ENCODE measurements at places on chromosomes 1 and 21.

DNA sequence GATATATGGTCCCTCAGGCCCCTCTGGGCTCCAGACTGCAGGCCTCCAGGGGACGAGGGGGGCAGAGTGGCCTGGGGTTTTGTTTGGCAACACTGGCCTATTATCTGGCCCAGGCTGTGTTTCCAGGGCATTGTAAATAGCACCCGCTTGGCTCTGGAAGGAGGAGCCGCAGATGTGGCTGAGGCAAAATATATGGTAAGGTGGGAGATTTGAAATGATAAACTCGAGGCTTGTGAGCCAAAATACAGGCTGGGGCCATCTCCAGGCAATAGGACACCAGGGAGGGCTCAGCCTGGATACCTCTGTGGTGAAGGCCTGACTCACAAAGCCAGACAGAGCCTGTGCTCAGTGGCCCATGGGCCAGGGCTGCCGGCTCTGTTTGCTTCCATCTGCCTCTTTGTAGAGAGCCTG, 14.0 kb downstream of the NAV1 start:
- no peak for DNase-seq

DNA sequence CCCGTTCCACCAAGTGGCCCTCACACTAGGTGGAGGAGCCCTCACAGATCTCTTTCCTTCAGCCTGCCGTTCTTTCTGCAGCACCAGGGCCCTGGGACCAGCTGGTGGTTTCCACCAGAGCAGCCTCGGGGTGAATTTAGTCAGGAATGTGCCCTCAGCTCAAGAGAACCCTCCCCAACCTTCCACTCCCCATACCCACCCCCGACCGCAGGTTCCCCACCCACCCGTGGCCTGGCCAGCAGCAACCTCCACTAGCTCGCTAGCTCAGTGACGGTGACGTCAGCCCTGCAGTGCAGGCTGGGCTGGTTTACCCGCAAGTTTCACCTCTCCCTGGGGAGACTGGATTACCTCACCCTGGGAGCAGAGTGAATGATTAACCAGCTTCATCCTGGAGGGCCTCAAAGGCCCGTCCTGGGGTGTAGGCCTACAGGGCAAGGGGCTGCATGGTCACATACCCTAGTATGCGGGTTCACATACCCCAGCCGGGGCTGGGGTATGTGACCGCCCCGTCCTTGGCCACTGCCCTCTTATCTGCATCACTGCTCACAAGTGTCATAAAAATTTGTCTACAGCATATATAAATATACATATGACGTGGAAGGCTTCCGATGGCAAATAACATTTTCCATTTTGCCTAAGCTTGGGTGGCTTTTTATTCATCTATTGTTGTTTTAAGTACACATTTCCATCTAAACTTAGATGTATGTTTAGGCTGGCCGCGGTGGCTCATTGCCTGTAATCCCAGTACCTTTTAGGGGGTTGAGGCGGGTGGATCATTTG, 24.5 kb downstream of the ELF3 start:
- no peak for DNase-seq

DNA sequence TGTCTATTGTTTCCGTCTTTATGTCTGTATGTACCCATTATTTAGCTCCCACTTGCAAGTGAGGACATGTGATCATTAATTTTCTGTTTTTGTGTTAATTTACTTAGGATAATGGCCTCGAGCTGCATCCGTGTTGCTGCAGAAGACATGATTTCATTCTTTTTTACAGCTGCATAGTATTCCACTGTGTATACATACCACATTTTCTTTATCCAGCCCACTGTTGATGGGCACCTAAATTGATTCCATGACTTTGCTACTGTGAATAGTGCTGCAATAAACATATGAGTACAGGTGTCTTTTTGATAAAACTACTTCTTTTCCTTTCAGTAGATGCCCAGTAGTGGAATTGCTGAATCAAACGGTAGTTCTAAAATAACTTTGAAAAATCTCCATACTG, 12.7 kb upstream of the SLAMF1 start:
- no peak for DNase-seq

GRCh38 chr1:8070381-8070811, 44.3 kb upstream of the ERRFI1 start:
- no peak for DNase-seq

- DNase-seq = no peak
These were observed 96.0 kb upstream of the DUSP10 start for GRCh38 chr1:221837896-221838295.

DNA sequence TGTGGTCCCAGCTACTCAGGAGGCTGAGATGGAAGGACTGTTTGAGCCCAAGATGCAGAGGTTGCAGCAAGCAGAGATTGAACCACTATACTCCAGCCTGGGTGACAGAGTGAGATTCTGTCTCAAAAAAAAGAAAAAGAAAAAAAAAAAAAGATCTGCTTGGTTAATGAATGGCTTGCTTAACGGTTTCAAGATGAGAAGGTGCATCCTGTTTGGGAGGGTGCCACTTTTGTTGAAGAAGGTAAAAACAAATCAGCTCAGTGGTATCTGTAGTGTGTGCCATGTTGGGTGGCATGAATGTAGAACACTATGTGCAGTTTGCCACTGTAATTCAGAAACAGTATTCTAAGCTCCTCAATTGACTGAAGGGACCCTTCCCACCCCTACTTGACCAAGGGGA, 94.9 kb upstream of the ETV3 start:
- no peak for DNase-seq

DNA sequence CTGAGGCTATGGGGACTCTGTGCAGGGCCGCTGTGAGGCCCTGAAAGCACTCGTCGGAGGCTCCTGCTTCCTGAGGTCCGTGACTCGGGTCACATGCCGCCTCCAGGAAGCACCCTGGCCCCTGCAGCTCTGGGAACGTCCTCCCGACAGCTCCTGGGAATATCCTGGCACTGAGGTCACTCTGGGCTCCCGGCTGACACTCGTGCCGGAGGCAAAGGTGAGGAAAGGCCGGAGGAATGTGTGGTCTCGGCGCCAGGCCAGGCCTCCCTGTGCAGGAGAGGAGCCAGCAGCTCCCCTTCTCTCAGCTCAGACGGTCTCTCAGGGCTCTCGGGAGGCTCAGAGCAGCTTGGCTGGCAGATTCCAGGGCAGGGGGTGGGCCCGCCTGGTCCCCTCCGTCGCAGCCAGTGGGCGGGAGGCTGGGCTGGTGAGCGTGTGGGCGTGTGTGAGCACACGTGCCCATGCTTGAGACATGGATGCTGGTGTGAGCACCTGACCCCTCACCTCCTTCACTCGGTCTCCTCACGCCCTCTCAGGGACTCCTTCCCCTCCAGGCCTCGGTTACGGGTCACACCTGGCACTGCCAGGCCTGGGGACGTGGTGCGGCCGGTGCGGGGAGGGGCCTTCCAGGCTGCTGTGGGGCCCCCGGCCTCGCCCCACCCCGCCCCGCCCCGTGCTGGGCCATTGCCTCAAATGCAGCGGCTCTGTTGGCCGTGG, 5.5 kb upstream of the RNF223 start:
- no peak for DNase-seq

GRCh38 chr1:13643017-13643416, 57.0 kb upstream of the PRDM2 start:
- DNase-seq = no peak

DNA sequence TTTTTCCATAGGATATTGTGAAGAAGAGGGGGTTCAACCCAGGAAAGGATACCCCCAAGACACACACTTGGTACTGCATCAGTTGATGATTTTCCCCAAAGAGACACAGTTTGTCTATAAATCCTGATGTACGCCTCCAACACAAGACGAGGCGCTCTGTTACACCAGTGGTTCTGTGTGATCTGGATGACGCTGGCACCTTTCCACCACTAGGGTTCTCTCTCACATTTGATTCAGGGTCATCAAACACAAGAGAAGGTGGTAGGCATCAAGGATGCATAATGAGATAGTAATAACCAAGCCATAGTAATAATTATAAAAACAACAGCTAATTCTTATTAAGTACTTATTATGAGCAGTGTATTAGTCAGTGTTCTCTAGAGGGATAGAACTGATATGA, 508.8 kb upstream of the ZP4 start:
- DNase-seq = no peak

DNA sequence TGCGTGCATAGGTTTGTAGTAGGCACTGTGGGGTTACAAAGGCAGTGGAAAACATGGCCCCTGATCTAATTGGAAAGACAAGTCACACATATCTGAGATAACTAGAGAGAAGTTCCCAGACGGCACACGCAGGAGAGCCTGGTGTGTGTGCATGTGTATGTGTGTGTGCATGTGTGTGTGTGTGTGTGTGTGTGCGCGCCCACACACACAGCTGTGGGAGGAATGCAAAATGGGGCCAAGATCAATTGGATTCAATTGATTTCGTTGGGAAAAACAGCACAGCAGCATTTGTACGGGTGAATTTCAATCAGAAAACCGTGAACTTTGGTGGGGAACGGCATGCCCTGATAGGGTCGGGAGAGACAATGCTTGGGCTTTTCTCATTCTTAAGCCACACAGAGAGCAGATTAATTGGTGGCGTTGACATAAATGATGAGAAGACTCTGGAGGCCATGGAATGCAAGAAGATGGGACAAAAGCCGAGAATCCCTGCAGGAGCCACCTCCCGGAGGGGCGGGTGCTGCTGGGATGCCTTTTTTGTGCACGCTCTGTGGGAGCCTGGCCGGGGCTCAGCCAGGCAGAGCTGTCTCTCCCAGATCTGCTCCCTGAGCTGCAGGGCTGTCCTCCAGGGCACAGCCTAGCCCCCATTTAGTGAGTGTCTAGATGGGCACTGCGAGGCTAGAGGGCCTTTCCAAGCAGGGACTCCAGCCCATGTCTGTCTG, 322.0 kb downstream of the CAMTA1 start:
- DNase-seq = no peak

DNA sequence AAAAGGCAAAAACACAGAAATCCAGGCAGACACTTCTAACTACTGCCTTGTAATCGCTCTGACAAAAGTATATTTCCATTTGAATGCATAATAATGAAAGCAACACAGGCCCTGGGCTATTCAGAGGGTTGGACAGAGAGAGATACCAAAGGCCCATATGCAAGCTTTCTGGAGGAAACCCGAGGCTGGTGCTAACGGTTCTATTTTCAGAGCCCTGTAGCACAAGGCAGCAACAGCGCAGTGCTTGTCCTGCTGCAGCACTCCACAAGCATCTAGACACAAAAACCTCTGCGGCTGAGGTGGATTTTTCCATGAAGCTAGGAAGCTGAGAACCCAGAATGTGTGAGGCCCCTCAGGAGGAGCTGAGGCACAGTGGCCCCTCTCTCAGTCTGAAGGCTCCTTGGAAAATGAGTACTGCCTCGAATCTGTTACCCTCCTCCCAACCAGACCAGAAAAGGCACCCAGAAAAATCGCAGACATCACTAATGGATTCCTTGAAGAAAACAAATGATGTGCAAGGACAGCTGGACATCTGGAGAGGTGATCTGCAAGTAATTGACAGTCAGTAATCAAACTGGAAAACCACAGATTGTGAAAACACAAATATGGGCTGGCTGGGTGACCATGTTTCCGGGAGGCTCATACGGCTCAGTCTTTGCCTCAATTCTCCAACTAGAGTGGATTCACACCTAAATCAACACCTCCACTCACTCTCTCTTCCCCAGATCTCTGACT, 54.0 kb downstream of the COLGALT2 start:
- no peak for DNase-seq

- DNase-seq = no peak
These were observed 11.7 kb upstream of the SH3GLB1 start for GRCh38 chr1:86692641-86693040.

- no peak for DNase-seq
These were observed 13.2 kb upstream of the NPHP4 start for GRCh38 chr1:6005276-6005917.

- no peak for DNase-seq
These were observed 49.8 kb downstream of the LDLRAD2 start for GRCh38 chr1:21861602-21862429.

GRCh38 chr1:21553116-21553926, 44.1 kb downstream of the ALPL start:
- DNase-seq = no peak

GRCh38 chr21:46297338-46298271, 11.5 kb downstream of the YBEY start:
- no peak for DNase-seq

DNA sequence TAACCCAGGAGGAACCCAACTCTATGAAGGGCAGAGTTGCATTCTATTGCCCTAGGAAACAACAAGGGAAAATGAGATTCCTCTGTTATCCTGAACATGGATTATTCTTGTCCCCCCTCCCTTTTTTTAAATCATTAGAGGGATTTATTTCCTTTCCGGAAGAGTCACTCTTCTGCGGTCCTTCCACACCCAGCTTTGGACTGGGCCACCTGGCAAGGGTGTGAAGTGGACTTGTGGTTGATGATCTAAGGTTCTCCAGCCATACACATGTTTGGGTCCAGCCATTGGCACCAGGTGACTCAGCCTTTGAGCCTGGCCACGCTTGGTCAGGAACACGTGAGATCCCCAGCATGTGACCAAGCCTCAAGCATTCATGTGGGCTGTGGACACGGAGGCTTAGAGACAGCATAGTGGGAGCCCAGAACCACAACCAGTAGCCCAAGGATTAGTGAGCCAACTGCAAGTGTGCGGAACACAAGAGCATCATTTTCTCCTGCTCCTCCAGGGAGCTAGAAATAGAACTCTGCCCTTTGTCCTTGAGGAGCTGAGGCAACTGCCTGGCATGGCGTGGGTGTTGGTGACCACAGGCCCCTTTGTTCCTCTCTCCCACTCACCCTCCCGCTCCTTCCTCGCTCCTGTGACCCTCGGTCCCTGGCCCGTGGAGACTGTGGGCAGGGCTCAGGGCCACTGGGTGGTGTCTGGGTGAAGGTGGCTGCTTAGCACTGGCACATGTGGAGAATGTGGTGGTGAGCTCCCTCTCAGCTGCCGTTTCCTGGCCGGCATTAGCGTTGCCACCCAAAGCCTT, 50.1 kb downstream of the NENF start:
- DNase-seq = no peak

DNA sequence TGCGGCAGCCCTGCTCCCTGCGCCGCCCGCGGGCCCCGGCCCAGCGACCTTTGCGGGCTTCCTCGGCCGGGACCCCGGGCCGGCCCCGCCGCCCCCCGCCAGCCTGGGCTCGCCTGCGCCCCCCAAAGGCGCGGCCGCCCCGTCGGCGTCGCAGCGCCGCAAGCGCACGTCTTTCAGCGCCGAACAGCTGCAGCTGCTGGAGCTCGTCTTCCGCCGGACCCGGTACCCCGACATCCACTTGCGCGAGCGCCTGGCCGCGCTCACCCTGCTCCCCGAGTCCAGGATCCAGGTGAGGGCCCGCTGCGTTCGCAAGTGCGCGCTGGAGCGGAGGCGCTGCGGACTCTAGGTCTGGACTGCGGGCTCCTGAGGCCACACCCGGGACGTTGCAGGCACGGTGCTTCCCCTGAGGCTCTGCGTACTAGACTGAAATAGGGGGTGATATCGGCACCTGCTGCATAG, 351 bp downstream of the MIXL1 start:
- no peak for DNase-seq

DNA sequence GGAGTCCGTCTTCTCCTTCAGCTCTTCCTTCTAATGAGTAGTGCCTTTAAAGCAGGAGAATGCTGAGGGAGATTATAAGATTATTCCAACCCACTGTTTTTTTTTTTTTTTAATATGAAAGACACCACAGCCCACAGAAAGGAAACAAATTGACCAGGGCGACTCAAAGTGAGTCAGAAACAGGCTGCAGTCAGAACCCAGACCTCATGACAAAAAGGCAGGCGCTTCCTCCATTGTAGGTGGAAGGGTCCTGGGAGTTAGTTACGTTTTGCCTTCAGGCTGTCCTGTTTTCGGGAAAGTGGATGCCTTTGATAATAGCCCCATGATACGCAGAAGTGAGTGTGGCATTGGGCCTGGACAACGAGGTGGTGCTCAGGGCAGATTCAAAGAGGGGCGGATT, 21.0 kb downstream of the PLXNA2 start:
- DNase-seq = no peak
